ENCODE measurements at places on chromosomes 4 and X. TPM values are rescaled to one million over a fixed set of nuclear protein-coding genes. Genes with fewer than 3 reads are reported as not detected.

The OTUD6A gene
- not detected for total RNA-seq

The GABRB1 gene
- total RNA-seq: 0.20 TPM

The TCEAL7 gene
- total RNA-seq: 8.2 TPM

The SLC10A4 gene
- total RNA-seq: 0.20 TPM

The TEX11 gene
- 0.05 TPM for total RNA-seq

DNA sequence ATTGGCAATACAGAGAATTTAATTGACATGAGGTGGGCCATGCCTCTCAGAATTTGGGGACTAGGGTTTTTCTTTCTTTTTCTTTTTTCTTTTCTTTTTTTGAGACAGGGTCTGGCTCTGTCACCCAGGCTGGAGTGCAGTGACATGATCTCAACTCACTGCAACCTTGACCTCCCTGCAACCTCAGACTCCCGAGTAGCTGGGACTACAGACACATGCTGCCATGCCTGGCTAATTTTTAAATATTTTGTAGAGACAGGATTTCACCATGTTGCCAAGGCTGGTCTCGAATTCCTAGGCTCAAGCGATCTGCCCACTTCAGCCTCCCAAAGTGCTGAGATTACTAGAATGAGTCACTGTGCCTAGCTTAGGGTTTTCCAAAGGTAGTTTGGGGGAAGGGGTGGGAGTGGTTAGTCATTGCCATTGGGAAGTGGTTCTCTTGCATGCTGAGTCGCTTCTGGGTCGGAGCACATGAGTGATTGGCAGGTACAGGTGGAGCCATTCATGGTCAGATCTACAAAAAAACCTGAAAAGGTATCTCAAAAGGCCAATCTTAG lies 54.5 kb downstream of the MID2 start:
- peak; percentile 63 for DNase-seq

GRCh38 chr4:96162636-96163035 lies 322.7 kb downstream of the PDHA2 start:
- no peak for DNase-seq

- DNase-seq: peak; percentile 2
Observed at GRCh38 chrX:70134116-70134477, 850 bp downstream of the IGBP1 start.

- DNase-seq: no peak
Observed at GRCh38 chr4:96993560-96993959, 1149.7 kb downstream of the STPG2 start.

DNA sequence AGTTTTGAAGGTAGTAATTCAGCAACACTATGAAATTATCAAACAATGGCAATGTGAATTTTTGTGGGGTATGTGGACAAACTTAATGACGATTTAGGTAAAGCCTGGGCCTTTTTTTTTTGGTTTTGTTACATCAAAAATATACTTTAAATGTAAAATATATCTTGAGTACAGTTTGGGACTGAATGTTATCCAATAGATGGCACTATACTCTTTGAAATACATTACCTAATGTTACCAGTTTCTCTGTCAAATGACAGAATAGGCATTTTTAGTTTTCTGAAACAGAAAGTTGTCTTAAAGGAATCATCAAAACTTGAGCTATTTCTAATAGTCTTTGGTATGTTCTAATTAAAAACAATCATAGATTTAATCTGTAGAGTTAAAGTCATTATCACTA lies 1651.9 kb downstream of the C4orf33 start:
- DNase-seq: peak; percentile 18
